ENCODE measurements at places on chromosomes 3 and 15. TPM values are rescaled to one million over a fixed set of nuclear protein-coding genes. Genes with fewer than 3 reads are reported as not detected.

- no peak for DNase-seq
- H3K27me3 ChIP-seq: no peaks in the 10 kb centered on the region
- no peaks in the 10 kb centered on the region for H3K36me3 ChIP-seq
- peaks cover 9% of the 10 kb centered on the region for H3K4me1 ChIP-seq
Measured at GRCh38 chr3:141019244-141019643, 31.9 kb upstream of the SPSB4 start.

DNA sequence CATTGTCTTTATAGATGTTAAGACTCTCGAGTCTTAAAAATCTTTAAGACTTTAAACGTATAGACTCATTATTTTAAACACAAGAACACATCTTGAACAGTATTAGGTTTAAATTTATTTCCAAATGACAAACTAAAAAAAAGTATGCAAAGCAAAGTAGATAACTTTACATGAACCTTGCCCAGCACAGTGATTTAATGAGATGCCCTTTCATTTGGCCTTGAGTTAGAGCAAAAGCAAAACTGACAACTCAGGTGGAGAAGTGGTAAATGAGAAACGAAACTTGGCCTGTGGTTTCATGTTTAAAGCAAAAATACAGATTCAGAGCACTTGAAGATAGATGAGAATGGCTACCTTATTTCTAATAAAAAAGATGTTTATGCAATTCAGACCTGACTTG is 8.6 kb downstream of the GPR15 start:
- DNase-seq: no peak
- H3K4me3 ChIP-seq: no peak overlapping the region

- H3K27me3 ChIP-seq: peaks cover 2% of the 10 kb centered on the region
- no peaks in the 10 kb centered on the region for H3K36me3 ChIP-seq
Measured at GRCh38 chr15:77643764-77644163, 11.1 kb upstream of the LINGO1 start.

- no peak overlapping the region for H3K4me3 ChIP-seq
- H3K4me1 ChIP-seq: peaks cover 40% of the 10 kb centered on the region
- no peak overlapping the region for H3K27ac ChIP-seq
Measured at GRCh38 chr15:90270502-90271150, 5.2 kb downstream of the NGRN start.

- no peaks in the 10 kb centered on the region for H3K36me3 ChIP-seq
- no peak for DNase-seq
- H3K27me3 ChIP-seq: no peaks in the 10 kb centered on the region
- no peaks in the 10 kb centered on the region for H3K4me1 ChIP-seq
Measured at GRCh38 chr3:175919133-175919532, 1060.0 kb downstream of the NAALADL2 start.

- no peak for DNase-seq
- H3K36me3 ChIP-seq: no peaks in the 10 kb centered on the region
- H3K27ac ChIP-seq: no peak overlapping the region
- H3K4me1 ChIP-seq: peaks cover 13% of the 10 kb centered on the region
- H3K4me3 ChIP-seq: no peak overlapping the region
Measured at GRCh38 chr3:156094391-156094790, 26.0 kb upstream of the KCNAB1 start.

Gene ZNF106
- 56.3 TPM for total RNA-seq

GRCh38 chr3:23450051-23450450 is 246.9 kb downstream of the UBE2E2 start:
- no peaks in the 10 kb centered on the region for H3K36me3 ChIP-seq
- H3K27me3 ChIP-seq: peaks cover 1% of the 10 kb centered on the region
- no peak overlapping the region for H3K4me3 ChIP-seq
- DNase-seq: no peak

GRCh38 chr3:3119393-3119851 is 7.3 kb upstream of the TRNT1 start:
- DNase-seq: no peak
- H3K27me3 ChIP-seq: peaks cover 1% of the 10 kb centered on the region
- H3K4me1 ChIP-seq: no peaks in the 10 kb centered on the region

- DNase-seq: no peak
- H3K27me3 ChIP-seq: peaks cover 3% of the 10 kb centered on the region
- H3K36me3 ChIP-seq: no peaks in the 10 kb centered on the region
- no peak overlapping the region for H3K27ac ChIP-seq
- no peaks in the 10 kb centered on the region for H3K4me1 ChIP-seq
Measured at GRCh38 chr15:60325905-60326304, 71.9 kb downstream of the ANXA2 start.

GRCh38 chr15:79171320-79172031 is 80.9 kb upstream of the RASGRF1 start:
- DNase-seq: no peak
- no peaks in the 10 kb centered on the region for H3K36me3 ChIP-seq
- H3K4me1 ChIP-seq: peaks cover 5% of the 10 kb centered on the region
- H3K4me3 ChIP-seq: no peak overlapping the region

GRCh38 chr15:94282269-94283250 is 51.2 kb downstream of the MCTP2 start:
- H3K4me3 ChIP-seq: no peak overlapping the region
- H3K27ac ChIP-seq: no peak overlapping the region
- DNase-seq: no peak
- H3K36me3 ChIP-seq: no peaks in the 10 kb centered on the region
- no peaks in the 10 kb centered on the region for H3K27me3 ChIP-seq

GRCh38 chr15:81311752-81312464 is 12.0 kb downstream of the STARD5 start:
- peaks cover 33% of the 10 kb centered on the region for H3K36me3 ChIP-seq
- H3K4me3 ChIP-seq: no peak overlapping the region
- H3K27ac ChIP-seq: no peak overlapping the region
- H3K27me3 ChIP-seq: peaks cover 3% of the 10 kb centered on the region

DNA sequence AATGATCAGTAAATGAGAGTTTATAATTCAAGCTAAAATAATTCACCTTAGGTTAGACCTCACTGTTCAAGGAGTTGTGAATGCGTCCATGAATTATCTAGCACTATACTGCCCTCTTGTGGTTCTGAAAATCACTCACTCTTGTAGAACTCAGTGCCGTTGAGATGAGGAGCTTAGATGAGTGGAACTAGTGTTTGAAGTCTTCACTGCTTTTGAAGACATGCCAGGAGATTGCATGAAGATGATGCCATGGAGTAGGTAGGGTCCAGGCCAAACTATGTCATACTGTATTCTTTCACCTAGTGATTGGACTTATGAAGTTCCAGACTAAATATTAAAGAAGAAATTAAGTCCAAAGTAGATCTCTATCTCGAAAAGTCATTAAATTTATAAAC is 28.8 kb downstream of the LYSMD4 start:
- no peak overlapping the region for H3K4me3 ChIP-seq
- H3K27ac ChIP-seq: no peak overlapping the region
- H3K36me3 ChIP-seq: peaks cover 6% of the 10 kb centered on the region
- peaks cover 4% of the 10 kb centered on the region for H3K27me3 ChIP-seq
- DNase-seq: peak; percentile 48
- peaks cover 11% of the 10 kb centered on the region for H3K4me1 ChIP-seq

Gene CCNB2
- 16.5 TPM for total RNA-seq

GRCh38 chr3:95521396-95521795 is 1293.0 kb upstream of the EPHA6 start:
- H3K4me3 ChIP-seq: no peak overlapping the region
- H3K4me1 ChIP-seq: no peaks in the 10 kb centered on the region
- no peaks in the 10 kb centered on the region for H3K36me3 ChIP-seq
- no peak for DNase-seq
- no peak overlapping the region for H3K27ac ChIP-seq
- no peaks in the 10 kb centered on the region for H3K27me3 ChIP-seq

Gene GOLGA8S
- total RNA-seq: 0.28 TPM

DNA sequence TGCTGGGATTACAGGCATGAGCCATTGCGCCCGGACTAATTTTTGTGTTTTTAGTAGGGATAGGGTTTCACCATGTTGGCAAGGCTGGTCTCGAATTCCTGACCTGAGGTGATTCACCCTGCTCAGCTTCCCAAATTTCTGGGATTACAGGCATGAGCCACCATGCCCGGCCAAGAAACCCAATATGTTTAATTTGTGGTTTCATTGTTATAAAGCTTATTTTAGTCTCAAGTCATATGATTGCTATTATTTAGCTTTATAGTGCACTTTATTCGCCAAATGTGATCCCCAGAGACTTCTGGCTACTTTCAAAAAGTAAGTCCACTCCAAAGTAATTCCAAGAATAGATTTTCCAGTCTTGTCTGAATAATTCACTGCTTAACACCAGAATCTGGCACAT is 19.3 kb upstream of the SLC4A7 start:
- no peaks in the 10 kb centered on the region for H3K36me3 ChIP-seq
- H3K27ac ChIP-seq: no peak overlapping the region
- DNase-seq: no peak

GRCh38 chr3:46480491-46481195 is 15.9 kb upstream of the LTF start:
- DNase-seq: no peak
- H3K27me3 ChIP-seq: peaks cover 3% of the 10 kb centered on the region
- no peaks in the 10 kb centered on the region for H3K36me3 ChIP-seq
- H3K4me3 ChIP-seq: no peak overlapping the region
- H3K4me1 ChIP-seq: peaks cover 18% of the 10 kb centered on the region

DNA sequence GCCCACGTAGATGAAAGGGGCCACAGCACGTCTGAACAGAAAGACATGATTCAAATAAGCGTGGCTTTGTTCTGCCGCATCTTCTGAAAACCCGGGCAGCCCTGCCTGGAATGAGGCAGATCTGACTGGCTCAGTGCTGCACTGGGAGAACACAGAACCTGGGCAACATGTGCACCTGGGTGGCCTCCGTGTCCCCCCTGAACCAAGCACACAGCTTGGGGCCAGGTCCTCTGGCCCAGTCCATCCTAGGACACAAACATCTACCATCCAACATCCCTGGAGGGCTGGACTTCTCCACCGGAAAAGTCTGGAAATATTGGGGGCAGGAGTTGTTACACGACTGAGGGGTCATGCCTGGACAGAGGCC is 119.4 kb downstream of the ADAMTS17 start:
- DNase-seq: no peak
- no peaks in the 10 kb centered on the region for H3K36me3 ChIP-seq
- H3K4me1 ChIP-seq: no peaks in the 10 kb centered on the region
- H3K4me3 ChIP-seq: no peak overlapping the region
- H3K27ac ChIP-seq: no peak overlapping the region

Gene HEG1
- total RNA-seq: 17.1 TPM
